ENCODE measurements at places on chromosomes 5 and 9. TPM values are rescaled to one million over a fixed set of nuclear protein-coding genes. Genes with fewer than 3 reads are reported as not detected.

The SPATA31A3 gene
- polyA plus RNA-seq, result not detected

The POU5F2 gene
- polyA plus RNA-seq, result 0.07 TPM

The MED27 gene
- 34.6 TPM for polyA plus RNA-seq

The MRPL50 gene
- 20.3 TPM for polyA plus RNA-seq

The TIMD4 gene
- 1.6 TPM for polyA plus RNA-seq

The AFF4 gene
- 25.3 TPM for polyA plus RNA-seq

The IL9 gene
- not detected for polyA plus RNA-seq

The NR6A1 gene
- polyA plus RNA-seq, result not detected

The TNC gene
- not detected for polyA plus RNA-seq

DNA sequence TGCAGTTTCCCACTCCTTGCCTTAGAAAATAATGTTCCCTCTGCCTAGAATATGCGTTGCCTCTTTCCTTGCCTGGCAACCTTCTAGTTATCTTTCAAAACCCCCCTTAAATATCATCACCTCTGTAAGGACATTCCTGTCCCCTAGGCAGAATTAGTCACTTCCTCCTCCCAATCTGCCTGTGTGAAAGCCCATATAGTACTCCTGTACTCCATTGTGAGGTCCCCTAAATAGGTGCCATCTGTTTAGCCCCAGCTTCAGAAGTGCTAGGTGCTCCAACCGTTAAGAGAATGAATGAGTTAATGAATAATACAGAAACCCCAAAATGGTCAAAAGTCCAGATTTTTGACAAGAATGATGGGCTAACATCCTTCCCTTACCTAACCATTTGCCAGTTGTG lies 181.4 kb downstream of the GDNF start:
- no peak for DNase-seq

DNA sequence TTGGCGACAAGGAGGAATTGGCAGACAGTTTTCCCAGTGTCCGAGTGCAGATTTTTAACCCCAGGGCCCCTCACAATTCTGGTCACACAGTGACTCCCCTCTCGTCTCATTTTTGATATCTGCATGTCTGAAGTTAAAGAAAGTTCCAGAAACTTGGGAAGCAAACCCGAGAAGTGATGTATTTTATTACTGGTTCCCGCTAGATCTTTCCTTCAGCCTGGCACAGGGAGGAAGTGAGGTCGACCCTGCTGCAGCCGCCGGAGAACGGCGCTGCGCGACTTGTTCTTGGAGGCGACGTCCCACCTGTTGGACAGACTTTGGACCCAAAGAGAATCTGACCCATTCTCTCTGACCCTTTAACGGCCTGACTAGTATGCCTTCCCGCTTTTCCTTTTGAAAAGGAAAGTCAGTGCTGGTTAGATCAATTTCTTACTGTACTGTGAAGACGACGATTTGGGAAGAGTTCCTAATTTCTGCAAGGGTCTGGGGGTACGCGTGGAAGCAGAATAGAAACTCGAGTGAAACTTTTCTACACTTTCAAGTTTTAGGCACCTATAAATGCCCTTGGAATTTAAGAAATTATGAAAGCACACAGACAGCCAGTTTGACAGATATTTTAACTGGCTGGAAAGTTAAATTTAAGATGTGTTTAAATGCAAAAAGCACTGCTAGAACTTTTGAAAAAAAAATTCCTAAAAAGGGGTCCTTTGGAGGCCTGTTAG lies 744 bp downstream of the OTULIN start:
- DNase-seq, result no peak

DNA sequence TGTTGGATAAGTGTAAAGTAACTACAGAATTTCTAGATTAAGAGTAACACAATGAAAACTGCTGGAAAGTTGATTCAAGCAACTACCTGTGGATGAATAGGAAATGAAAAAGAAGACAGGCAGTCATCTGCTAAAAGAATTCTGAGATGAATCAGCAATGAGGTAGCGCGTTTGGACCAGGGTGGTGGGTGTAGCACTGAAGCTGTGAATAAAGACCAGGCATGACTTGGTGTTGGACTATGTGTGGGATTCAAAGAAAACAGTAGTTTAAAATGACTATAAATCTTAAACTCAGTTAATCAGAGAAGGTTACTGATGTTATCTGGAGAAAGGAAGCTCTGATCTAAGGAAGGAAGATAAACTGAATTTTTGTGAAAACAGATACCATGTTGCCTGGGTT lies 159.8 kb downstream of the FBN2 start:
- no peak for DNase-seq

GRCh38 chr9:90240541-90240940 lies 402.1 kb downstream of the DIRAS2 start:
- no peak for DNase-seq

- DNase-seq, result no peak
These were observed 481.1 kb downstream of the NR2F1-AS1 start for GRCh38 chr5:93099902-93100347.

- no peak for DNase-seq
These were observed 285.4 kb downstream of the TLE4 start for GRCh38 chr9:79857188-79857587.

DNA sequence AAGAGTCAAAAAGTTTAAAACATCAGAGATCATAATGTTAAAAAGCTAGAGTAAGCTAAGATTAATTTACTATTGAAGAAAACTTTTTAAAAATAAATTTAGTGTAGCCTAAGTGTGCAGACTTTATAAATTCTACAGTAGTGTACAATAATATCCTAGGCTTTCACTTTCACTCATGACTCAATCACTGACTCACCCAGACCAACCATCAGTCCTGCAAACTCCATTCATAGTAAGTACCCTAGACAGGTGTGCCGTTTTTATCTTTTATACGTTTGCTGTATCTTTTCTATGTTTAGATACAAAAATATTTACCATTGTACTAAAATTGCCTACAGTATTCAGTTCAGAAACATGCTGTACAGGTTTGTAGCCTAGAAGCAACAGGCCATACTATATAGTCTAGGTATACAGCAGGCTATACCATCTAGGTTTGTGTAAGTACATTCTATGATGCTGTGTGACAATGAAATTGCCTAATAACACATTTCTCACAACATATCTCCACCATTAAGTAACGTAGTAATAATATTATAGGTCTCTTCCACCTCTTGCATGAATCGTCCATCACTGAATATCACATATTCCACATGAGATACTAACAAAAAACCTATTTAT lies 59.2 kb downstream of the MEGF9 start:
- DNase-seq, result no peak

- no peak for DNase-seq
These were observed 87.6 kb downstream of the ADAMTS6 start for GRCh38 chr5:65394087-65394486.

DNA sequence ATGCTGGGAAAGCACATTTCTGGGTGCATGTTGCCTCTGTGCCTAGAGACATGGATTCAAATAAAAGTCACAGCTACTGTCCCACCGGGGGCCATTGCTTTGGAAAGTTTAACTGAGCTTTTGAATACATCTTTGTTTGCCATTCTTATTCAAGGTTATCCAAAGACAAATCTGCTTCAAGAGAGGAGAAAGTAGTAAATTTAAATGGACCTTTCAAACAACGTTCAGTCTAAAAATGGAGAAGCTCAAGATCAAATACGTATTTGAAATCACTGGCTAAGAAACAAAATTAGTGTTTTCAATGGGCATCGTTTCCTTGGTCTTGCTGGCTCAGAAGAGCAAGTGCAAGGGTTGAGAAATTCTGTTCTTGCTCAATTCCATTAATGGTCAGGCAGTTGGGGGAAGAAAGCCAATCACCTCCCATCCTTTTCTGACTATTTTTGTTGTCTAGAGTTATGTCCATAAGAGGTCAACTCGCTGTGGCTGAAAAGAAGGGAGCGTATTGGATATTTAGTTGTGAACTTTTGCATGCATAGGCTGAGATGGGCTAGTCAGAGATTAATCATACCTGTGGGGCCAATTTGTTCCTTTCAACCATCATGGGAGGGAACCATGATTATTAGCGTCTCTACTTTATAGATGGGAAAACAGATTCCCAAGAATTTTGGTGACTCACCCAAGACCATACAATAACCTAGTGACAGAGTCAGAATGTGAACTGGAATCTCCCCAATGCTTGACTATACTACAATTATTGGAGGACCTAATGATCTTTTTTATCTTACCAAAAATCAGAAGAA lies 276.2 kb upstream of the TNC start:
- DNase-seq, result no peak

- no peak for DNase-seq
These were observed 324.9 kb downstream of the NPR3 start for GRCh38 chr5:33035851-33036527.

GRCh38 chr5:94885931-94886330 lies 267.5 kb downstream of the SLF1 start:
- DNase-seq, result no peak

- DNase-seq, result no peak
These were observed 578.4 kb upstream of the COX7C start for GRCh38 chr5:86039351-86039750.

DNA sequence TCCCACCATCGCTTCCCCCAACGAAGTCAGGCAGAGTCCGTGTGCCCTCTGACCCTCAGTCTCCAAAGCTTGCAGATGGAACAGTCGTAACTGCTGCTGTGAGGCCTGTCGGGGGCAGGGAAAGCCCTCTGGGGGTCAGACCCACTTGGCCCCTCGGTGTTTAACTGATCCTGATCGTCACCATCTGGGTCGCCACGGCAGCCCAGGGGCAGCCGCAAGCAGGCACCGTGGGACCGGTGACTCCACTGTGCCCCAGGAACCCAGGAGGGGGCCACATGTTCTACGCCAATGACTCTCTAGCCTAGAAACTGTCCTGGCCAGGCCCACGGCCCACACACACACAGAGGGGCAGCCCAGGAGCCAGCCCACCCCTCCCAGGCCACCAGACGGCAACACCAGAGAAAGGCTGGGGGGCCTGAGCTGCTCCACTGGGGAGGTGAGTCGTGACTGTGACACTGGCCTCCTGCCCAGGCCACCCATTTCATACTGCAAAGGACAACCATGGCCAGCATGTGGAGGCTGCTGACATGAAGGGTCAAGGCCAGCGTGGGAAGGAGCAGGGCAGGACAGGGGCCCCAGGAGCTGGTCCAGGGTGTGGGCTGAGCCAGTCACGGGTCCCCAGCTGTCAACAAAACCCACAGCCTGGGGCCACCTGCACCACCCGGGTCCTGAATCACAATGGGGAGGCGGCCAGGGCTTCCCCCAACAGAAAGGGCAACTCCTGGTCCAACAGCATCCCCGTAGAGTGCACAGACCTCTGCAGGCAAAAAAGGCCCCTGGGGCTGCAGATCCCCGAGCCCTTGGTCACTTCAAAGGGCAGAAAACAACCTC lies 20.8 kb downstream of the VAV2 start:
- DNase-seq, result no peak

Measured in naive thymus-derived CD4-positive, alpha-beta T cell (primary cell).